ENCODE measurements at places on chromosomes 12 and 14.

DNA sequence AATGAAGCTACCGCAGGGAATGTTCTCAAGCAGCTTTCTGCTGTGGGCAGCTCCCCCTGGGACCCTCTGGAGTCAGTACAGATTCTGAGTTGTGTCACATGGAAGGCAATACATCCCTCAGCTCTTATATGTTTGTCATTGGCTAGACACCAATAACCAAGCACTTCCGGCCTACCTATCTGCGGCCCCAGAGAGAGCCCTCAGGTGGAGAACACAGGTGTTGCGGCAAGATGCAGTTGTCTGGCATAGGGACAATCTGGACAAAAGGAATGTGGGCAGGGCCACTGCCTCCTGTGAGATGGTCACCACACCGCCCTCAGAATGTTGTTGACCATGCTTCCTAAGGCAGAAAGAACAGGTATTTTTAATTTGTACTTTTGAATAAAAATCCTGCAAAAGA lies 118.7 kb downstream of the BRMS1L start:
- DNase-seq: no peak

GRCh38 chr12:21678959-21679358 lies 21.3 kb upstream of the LDHB start:
- no peak for DNase-seq

DNA sequence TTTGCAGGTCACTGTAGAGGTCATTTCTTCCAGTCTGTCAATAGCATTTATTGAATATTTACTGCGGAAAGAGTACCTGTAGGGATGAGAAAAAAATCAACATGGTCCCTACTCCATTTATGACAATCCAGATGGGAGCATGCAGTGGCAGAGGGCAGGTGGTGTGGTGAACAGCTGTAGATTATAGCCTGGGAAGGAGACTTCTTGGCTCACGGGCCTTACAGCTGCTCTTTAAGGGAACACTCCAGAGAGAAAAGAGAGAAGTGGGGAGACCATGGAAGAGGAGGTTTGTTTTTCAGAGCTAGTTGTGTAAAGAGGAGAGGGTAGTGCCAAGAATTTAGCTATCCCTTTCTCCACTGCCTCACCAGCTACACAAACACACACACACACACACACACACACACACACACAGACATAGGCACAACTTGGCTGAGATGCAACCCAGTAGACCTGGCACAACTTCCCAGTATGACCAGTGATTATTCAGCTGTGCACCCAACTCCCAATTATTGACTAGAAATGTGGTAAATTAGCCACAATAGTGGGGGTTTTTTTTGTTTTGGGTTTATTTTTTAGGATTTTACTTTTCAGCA lies 41.0 kb downstream of the GPHB5 start:
- DNase-seq: no peak

DNA sequence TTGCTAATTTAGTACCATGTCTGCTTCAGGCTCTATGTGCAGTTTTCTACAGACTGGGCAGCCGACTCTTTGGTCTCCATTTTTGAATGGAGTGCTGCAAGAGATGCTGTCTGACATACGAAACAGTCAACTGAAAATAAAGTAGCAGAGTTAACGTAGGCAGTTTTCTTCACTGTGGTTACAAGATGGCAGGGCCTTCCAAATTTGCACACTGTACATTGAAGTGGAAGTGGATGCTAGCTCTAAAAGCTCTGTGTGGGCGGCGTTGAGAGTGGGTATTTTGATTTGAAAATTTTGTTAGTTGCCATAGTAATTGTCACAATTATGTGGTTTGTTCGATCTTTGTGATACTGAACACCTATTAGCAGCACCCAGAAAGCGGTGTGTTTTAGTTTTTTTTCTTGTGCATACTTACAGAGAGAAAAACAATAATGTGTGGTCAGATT lies 154.9 kb upstream of the ATP2B1 start:
- peak; percentile 14 for DNase-seq

GRCh38 chr12:51838036-51838435 lies 10.5 kb downstream of the FIGNL2 start:
- no peak for DNase-seq

GRCh38 chr12:116806845-116807440 lies 68.8 kb downstream of the RNFT2 start:
- DNase-seq: no peak

DNA sequence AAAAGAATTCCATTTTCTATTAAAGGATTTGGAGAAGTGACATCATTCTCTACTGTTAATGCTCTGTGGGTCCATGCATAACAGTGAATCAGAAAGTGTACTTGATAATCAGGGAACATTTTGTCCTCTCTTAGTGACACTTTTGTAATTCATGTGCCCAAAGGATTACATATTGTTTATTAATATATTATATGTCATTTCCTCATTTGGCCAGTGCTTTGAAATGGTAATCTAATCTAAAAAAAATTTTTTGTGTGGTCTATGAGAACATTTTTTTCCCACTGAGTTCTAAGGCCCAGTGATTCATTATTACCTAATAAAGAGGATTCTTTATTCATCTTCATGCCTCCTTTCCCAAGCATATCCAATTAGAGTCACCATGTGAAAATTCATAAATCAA lies 79.7 kb upstream of the MYF6 start:
- DNase-seq: no peak

GRCh38 chr12:132520421-132521199 lies 30.7 kb downstream of the FBRSL1 start:
- DNase-seq: no peak

- DNase-seq: no peak
These were observed 386.5 kb upstream of the DDHD1 start for GRCh38 chr14:53539489-53540126.

- no peak for DNase-seq
These were observed 11.4 kb upstream of the CFAP54 start for GRCh38 chr12:96478011-96478410.

DNA sequence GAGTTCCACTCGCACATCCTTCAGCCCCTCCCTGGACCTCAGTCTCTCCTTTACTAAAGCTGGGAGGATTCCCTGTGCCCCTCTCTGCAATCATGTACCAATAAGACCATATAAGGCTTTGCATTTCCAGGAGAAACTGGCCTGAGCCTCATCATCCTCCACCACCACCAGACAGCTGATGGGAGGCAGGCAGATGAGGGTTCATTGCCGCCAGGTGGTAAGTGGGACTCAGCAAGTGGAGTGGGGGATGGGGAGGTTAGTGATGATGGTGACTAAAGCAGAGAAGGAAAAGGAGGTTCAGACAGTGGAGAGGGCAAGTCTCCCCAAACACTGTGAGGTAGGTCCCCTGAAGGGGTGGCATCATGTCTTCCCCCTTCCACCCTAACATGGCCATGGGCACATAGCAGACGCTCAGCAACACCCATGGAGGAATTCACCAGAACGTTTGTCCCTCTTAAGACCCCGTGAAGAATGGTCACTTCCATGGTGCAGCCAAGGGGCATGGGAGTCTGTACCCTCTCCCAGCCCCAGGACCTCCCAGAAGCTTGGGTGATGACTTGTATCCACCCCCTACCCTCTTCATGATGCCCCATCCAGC lies 4.5 kb upstream of the TNFRSF1A start:
- DNase-seq: no peak

DNA sequence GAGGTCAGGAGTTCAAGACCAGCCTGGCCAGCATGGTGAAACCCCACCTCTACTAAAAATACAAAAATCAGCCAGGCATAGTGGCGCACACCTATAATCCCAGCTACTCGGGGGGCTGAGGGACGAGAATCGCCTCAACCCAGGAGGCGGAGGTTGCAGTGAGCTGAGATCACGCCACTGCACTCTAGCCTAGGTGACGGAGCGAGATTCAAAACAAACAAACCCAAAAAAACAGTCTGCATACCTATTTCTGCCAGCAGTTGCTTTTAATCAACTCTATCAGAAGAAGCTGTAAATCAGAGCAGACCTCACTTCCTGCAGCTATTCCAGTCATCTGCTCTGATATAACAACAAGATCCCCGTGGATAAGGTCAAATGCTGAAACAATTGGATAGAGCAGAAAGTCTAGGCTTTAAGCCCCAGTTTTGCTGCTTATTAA lies 50.5 kb downstream of the LIMA1 start:
- no peak for DNase-seq

GRCh38 chr14:50056435-50056834 lies 59.9 kb downstream of the VCPKMT start:
- DNase-seq: no peak

GRCh38 chr12:39990122-39991101 lies 115.5 kb downstream of the SLC2A13 start:
- DNase-seq: peak; percentile 22

- DNase-seq: no peak
These were observed 13.2 kb upstream of the TIGAR start for GRCh38 chr12:4307593-4308333.

DNA sequence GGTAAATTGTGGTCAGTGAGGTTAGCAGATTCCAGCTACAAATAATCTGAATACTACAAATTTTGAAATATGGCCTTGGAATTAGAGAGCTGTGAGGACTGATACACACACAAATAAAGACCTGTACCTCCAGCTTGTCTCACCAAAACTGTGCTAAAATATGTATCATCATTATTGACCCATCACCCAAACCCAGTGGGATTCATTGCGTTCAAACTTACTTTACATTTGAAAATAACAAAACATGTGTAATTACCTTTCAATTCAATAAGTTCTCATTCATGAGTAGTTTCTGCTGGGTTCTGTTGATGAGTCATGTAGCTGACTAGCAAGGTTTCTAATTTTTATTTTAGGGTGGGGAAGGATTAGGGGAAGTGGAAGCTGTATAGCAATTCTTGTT lies 170.9 kb downstream of the MSRB3 start:
- DNase-seq: no peak

- no peak for DNase-seq
These were observed 44.0 kb downstream of the TFCP2 start for GRCh38 chr12:51128919-51129318.

- no peak for DNase-seq
These were observed 225.0 kb upstream of the KITLG start for GRCh38 chr12:88805286-88805685.

GRCh38 chr14:23568600-23569331 lies 1.2 kb upstream of the AP1G2 start:
- DNase-seq: no peak

DNA sequence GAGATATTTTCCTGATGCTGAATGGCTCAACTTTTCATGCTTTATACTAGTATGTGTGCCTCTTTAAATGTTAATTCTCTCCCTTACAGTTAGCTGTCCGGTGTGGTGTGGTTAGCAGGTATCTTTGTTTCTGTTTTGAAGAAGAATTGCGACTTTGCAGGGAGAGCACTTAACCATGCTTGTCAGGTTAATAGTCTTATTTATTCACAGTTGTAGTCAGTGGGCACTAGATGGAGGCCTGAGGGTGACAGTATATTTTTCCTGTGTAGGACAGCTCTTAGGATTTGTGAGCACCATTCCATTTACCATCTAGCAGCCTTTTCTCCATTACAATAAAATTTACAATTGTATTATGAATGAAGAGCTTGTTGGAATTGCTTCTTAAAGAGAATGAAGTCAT lies 34.9 kb downstream of the PDE3A start:
- no peak for DNase-seq

DNA sequence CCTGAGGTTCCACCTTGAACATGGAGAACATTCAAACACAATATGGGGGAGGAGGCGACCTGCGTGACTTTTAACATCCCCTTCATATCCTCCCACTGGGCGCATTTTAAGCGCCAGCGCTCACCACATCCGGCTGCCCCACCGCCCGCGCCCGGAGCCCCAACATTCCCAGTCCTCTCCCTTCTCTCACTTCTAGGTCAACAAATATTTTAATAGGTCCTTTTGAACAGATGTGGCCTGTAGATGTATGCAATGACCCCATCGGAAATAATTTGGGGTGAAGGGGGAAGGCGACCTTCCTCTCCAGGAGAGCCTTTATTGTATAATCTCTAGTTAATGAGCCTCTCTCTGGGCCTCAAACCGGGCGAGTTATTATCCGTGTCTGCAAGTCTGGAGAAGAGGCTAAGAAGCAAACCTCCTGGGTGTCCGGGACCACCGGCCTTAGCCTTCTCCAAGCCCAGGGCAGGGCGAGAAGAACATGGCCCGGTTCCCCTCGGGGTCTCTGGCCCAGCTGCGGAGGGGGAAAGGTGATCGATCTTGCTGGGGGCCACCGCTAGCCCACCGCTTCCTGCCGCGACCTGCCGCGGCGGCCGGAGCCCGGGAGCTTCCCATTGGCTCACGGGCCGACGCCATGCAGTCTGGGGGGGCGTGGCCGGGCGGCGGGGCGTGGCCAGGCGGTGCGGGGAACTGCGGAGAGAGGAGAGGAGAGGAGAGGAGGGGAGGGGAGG lies 83.2 kb upstream of the HMGA2 start:
- peak; percentile 40 for DNase-seq

DNA sequence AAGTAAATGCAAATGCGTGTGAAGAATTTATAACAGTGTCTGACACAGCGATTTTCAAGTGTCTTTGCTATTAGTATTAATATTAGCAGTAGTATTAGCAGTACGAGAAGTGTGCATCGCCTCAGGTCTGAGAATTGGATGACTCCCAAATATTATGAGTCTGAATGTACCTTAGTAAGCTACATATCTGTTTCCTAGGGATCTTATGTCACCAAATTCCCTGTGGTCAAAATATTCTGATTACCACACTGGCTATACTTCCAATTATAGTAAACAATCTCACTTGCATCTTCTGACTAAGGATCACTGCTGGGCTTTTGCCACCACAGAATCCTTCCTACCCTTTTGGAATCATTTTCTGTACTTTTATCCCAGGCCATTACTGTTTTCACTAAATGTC lies 396.0 kb upstream of the MIS18BP1 start:
- no peak for DNase-seq

GRCh38 chr14:98966016-98966415 lies 306.0 kb downstream of the BCL11B start:
- no peak for DNase-seq
